Activated naive CD4-positive, alpha-beta T cell (primary cell): ENCODE measurements at places on chromosomes 2 and 18.

GRCh38 chr2:218859988-218860831 is 605 bp downstream of the WNT6 start:
- DNase-seq: no peak

DNA sequence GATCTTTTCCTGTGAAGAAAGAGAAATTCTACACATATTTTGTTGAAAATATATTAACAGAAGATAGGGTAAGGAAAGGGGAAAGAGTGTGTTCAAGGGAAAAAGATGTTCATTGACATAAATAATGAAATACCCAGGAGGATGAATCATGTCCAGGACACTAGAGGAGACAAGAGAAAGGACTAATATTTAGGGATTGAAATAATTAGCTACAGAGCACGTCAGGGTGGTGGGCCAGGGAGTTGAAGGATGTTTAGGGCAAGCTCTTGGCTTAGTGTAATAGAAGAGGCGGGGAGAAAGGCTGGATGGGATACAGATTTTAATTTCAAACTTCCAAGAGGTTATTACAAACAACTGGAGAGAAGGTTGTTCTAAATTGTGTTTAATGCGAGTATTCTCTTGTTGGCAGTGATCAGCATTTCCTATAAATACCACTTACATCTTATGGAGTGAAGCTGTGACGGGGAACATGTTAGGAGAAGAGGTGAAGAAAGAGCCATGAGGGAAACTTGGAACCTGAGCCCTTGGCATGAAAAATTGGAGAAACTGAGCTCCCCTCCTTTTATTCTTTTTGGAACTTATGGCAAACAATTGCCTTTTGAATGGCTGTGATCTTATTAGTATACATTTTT is 36.6 kb upstream of the CETN1 start:
- no peak for DNase-seq

DNA sequence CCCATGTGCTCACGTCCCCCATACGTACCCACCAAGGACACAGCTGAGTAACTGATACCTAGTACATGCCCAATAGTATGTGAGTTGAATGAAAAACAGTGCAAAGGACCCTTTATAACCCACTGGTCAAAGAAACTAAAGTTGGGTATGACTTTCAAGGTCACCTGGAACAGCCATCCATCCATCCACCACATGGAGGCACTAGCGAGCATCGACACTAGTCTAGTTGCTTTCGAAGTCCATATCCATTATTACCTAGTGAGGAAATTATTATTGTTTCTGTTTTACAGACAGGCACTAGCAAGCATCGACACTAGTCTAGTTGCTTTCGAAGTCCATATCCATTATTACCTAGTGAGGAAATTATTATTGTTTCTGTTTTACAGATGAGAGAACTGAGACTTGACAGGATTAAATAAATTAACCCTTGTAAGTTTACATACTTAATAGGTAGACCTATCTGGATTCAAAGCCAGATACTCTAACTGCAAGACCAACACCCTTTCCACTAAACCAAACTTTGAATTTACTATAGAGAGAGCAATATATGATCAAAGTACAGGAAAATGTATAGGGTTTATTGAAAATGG is 233.7 kb downstream of the METTL4 start:
- peak; percentile 17 for DNase-seq

GRCh38 chr2:20008703-20009102 is 3.8 kb downstream of the MATN3 start:
- no peak for DNase-seq

GRCh38 chr18:79545736-79546171 is 133.8 kb upstream of the CTDP1 start:
- no peak for DNase-seq

DNA sequence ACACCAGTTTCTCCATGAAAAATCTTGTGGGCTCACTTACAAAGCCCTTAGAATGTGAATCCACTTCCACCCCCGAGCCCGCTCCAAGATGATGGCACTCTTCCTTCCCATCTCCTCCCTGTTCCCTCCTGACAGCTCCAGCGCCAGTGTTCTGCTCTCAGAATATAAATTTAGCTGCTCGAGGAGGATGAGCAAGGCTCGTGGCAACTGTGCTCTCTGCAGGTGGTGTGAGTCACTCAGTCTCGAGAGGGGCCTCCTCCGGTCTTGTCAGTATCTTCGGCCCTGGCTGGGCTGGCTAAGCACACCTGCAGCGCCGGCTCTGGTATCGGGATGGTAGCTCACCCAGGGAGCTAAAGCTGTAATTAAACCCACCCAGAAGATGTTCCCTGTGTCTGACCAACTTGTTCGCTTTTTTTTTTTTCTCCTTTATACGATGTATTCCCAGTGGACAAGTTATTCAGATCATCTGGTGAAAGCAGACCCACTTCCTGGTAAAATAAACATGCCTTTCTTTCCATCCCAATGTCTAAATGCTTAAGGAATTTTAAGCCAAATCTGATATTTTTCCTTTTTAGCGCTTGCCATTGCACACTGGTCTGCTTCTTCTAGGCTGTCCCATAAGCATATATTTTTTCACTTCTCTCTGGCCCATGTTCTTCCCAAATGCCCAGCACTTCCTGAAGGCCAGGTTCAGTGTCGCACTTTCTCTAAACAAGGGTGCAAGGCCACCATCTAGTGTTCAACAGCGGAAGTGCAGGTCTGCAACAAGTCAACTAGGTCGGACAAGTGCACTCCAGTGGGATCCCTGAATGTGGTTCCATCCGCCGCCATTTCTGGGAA is 31.4 kb upstream of the YPEL5 start:
- no peak for DNase-seq

GRCh38 chr18:61502472-61502871 is 169.2 kb downstream of the CDH20 start:
- DNase-seq: no peak

DNA sequence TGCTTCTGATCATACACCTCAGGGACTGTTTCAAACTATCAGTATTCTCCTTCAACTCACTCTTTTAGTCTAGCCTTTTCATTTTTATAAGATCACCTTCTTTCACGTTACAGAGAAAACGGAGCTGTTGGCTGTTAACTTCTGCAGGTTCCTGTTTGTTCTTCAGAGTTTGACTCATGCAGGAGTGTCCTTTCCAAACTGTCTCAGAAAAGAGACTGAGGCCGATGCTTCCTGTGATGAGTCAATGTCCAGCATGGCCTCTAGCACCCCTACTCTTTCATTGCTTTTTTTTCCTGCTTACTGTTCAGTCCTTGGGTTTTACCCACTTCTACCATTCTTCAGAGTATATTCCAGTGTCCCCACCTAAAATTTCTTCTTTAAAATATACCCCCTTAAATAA is 240.8 kb upstream of the RGPD4 start:
- no peak for DNase-seq

DNA sequence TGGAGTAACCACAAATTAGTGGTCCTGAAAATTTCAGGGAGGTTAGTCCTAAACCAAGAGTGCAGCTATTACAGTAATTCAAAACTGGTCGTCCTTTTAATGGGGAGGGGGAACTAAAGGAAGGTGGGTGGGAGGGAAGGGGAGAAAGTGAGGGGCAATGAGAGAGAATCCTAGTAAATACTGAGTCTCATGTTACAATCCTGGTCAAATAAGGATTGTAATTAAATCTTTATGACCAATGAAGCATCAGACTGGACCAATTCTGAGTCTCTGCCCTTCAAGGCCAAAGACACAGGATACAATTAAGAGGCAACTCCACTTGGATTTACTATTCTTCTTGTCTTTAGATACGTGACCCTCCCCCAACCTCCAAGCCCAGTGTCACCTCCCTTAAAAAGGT is 262.9 kb downstream of the BCL11A start:
- DNase-seq: no peak

DNA sequence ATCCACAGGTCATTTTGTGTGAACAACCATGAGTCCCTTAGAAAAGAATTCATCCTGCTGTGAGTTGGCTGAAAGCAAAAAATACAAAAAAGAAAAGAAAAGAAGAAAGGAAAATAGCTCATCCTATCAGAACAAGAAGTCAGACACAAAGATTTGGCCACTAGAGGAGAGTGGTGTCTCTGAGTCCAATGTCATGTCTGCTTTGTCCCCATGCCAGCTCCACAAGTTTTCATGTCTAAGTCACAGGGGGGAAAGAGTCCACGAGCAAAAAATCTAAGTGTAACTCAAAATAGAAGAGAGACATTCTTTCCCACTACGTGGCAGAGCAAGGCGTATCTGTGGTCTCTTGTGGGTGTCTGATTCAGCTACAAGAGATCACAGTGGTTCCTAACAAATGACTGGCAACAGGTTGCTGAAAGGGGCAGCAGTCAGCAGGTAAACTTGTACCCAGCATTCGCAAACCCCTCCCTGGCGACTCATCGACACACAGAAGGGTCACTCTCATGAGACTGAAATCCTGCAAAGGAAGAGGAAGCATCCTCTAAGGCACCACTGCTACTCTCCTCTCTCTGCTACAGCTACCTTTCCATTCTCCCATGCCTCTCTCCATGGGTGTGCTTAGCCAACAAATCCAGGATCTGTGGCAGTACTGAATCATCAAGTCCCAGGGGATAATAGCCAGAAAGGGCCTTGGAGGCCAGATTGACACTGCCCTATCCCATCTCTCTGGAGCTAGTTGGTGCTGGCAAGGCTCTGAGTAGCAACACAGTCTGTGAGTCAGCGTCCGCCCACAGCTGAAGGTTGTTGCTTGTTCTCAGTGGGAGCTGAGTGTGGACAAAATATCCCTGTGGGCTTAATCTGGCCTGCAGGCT is 123.0 kb upstream of the SLC39A10 start:
- DNase-seq: peak; percentile 35
